ENCODE measurements at places on chromosomes 11 and 22.

DNA sequence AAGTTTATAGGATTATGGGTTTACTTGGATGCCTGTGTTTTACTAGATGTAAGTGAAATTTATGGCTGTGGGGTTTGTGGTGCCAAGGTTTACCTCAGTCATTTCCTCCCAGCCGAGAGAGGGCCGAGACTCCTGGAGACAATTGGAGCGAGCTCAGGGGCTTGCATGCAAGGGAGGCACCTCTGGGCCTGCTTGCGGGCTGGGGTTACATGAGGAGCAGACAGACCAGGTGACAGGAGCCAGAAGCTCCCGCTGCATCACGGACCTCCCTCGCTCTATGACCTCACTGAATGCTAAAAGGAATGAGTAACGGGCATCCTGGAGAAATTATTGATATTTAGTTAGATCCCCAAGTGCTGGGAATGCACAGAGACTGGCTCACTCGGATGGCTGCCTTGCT, 275.2 kb upstream of the KIRREL3 start:
- no peak for DNase-seq

DNA sequence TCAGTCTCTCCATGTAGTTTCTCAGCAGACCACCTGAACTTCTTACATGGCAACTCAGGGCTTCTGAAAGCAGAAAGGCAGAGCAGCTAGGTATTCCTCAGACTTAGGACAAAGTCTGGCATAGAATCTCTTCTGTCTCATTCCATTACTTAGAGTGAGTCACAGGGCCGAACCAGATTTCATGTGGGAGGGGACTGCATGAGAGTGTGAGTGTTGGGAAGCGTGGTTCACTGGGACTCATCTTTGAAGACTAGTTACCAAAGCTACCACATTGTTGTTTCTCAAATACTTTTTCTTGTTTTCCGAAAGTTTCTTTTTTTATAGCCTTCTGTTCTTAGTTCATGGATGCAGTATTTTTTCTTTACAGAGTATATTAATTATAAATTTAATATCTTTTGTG, 36.1 kb upstream of the SCN3B start:
- DNase-seq: no peak

DNA sequence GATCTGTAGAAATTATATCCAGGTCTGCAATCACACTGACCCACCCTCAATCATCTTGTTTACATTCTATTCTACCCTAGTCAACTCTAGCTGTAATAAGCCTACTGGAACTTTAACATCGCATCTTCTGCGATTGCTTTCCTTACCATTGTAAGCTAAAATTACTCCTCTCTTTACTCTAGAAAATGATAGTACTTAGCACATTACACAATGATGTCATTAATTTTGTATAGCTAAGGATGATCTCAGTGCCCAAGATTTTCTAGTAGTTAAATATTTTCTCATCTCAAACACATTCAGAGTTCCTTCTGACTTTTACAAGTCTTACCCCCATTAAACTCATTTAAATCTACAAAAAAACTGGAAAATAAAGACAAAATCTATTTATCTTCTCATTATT, 39.6 kb upstream of the CTSC start:
- no peak for DNase-seq

DNA sequence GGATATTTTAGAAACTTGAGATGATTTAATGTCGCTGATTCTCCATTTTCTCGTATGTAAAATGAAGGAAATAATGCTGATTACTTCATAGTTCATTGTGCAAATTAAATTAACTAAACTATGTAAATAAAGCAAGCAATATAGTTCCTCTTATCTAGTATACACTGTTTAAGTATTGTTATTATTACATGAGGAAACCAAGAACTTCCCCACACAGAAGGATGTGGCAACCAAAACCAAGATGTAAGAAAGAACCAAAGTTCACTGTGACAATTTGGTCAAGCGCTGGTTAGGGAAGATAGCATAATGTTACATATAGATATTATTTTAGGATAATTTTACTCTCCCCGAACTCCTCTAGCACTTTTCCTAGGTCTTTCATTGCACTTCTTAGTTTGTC, 103.2 kb downstream of the XKR3 start:
- DNase-seq: no peak

All from NCI-H1694 (cell line).